ENCODE measurements at places on chromosomes 3 and 15.

DNA sequence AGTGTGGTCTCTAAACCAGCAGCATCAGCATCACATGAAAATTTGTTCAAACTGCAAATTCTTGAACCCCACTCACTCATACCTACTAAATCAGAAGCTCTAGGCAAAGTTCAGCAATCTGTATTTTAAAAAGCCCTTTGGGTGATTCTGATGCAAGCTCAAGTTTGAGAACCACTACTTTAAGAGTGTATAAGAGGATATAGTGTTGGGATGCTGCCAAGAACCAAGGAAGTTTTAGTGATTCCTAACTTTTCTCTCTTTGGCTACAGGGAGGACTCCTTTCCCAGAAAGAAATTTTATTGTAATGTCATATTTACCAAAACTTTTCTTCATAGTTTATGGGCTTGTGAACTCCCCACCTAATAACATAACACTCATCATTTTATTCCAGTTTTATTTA lies 422.2 kb downstream of the TBC1D5 start:
- DNase-seq, result no peak

GRCh38 chr15:68550498-68551295 lies 28.1 kb upstream of the CORO2B start:
- DNase-seq, result peak; percentile 57

DNA sequence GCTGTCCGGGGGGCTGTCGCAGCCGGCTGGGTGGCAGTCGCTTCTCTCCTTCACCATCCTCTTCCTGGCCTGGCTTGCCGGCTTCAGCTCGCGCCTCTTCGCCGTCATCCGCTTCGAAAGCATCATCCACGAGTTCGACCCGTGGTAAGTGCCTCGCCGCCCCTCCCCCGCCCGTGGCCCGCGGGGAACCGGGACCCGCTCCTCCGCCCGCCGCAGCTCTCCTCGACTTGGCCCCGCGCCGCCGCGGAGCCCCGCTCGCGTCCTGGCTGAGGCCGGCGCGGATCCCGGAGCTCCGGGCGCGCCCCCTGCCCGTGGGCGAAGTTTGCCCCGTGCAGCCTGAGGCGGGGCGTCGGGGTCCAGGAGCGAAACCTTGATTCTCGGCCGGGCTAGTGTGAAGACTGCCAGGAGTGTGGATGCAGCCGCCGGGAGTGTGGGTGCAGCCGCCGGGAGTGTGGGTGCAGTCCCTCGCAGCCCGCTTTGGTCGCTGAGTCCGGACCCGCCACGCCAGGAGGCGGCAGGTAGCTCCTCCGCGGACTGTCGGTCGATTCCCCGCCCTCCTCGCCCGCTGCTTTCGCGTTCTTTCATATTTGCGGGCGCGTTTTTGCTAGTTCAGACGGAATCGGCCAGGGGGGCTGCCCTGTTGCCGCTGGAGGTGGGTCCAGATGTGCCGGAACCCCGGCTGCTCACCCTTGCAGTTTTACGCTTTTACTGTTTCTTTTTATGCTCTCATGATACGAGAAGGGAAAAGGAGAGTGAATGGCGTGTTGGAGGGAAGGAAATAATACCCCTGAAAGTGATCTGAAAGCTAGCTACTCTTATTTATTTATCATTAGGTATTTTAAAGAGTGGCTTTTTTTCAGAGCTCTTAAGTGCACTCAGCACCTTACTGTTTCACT lies 692 bp downstream of the STT3B start:
- peak; percentile 40 for DNase-seq

DNA sequence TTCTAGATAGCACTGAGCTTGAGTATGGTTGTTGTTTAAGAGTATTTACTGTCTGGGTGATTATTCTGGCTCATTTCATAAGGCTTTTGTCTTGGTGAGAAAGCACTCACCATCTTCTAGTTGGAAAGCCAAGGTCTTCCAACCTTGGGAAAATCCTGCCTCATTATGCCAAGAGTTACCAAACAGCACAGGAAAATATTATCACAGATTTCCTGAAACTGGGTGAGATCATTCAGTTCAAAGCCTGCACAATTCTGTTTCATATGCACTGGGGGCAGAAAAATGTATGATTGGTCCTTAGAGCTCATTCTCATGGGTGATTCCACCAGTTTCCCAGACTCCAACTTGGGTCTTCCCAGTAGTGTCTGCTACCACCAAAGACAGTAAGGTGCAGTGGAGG lies 291.8 kb downstream of the RORA start:
- DNase-seq, result no peak

- no peak for DNase-seq
These were observed 53.6 kb upstream of the DCLK3 start for GRCh38 chr3:36817806-36818533.

- DNase-seq, result no peak
These were observed 28.8 kb downstream of the LIMD1 start for GRCh38 chr3:45623393-45623792.

GRCh38 chr3:119025171-119025795 lies 9.4 kb downstream of the IGSF11 start:
- DNase-seq, result no peak

GRCh38 chr3:120460181-120460790 lies 9.5 kb upstream of the FSTL1 start:
- DNase-seq, result no peak

DNA sequence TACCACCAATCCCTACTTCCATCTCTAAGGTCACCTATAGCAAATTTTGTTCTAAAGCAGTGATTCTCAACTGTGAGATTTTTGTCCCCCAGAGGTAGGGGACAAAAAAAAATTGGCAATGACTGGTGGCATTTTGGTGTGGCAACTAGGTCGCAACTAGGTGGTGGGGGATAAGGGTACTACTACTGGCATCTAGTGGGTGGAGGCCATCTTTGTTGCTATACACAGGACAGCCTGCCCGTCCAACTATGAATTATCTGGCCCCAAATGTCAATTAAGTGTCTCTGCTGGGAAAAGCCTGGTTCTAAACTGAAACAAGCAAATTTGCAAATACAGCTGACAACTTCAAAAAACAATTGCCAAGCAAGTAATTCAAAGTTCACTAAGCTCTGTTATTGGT lies 1.4 kb downstream of the MTMR10 start:
- DNase-seq, result no peak

- peak; percentile 30 for DNase-seq
These were observed 89.5 kb downstream of the EOMES start for GRCh38 chr3:27632431-27633223.

DNA sequence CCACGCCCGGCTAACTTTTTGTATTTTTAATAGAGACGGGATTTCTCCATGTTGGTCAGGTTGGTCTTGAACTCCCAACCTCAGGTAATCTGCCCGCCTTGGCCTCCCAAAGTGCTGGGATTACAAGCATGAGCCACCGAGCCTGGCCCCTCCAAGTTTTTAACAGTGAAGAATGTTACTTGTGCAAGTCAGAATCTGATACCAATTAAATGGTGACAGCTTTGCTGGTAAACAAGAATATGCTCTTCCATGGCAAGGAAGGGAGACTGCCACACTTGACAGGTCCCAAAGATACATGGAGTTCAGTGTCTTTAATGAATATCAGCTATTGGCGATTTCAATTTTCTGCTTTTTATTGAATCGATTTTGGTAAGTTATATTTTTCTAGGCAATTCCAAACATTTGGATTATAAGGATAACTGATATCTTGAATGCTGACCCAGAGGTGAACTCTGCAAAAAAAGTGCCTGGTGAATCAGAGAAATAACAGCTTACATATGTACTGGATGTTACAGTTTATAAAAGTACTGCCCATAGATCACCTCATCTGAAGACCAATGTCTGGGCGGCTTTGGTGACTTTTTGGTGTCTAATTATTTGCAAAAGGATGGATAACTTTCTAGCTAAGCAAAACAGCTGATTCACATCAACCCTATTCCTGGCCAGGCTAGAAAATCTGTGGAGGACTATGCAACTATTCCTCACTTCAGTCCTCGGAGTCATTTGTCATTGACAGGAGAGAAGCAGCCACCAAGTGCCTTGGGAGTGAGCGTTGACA lies 1.2 kb downstream of the PARP16 start:
- DNase-seq, result no peak

DNA sequence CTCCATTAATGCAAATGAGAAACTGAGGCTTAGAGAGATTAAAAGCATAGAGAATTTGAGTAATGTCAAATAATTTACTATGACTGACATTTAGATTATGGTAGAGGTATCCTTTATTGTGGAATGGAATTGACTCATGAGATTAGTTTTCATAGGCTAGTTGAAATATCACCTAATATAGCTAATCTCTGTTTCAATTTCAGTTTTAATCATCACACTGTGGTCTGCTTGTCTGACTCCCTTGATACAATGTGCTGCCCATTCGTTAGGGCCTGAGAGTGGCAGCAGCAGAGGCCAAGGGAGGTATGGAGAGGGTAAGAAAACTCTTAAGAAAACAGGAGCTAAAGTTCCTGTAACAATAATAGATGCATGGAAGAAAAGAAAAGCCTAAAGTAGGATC lies 13.2 kb upstream of the ZBTB20 start:
- no peak for DNase-seq

DNA sequence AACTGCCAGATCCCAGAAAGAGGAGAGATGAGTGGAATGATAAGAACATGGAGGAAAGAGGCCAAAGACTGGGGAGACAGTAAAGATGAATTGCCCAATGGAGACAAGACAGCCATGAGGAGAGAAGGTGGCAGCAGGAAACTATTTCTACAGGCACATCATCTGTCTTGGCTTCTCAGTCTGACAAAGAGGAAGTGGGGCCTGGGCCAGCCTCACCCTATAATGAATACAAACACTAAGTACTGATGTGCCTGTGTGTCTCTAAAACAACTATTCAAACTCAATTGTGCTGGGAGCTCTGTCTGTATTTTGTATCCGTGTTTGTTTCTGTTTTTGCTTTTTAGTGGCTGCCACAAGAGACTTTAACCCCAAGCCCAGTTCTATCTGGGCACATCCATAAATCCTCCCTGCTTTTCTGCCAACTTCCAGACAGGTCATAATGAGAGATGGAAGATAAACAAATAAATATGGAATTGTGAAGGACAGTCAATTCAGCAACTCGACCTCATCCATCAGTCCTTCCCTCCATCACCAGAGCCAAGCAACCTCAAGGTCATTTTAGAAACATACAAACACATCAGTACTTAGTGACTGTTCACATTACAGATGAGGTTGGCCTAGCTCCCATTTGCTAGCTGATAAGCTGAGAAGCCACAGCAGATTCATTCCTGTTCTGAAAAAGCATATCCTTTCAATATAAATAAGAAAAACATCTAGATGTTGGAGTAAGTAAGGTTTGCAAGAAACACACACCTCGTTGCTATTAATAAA lies 116.7 kb downstream of the CADPS start:
- no peak for DNase-seq

DNA sequence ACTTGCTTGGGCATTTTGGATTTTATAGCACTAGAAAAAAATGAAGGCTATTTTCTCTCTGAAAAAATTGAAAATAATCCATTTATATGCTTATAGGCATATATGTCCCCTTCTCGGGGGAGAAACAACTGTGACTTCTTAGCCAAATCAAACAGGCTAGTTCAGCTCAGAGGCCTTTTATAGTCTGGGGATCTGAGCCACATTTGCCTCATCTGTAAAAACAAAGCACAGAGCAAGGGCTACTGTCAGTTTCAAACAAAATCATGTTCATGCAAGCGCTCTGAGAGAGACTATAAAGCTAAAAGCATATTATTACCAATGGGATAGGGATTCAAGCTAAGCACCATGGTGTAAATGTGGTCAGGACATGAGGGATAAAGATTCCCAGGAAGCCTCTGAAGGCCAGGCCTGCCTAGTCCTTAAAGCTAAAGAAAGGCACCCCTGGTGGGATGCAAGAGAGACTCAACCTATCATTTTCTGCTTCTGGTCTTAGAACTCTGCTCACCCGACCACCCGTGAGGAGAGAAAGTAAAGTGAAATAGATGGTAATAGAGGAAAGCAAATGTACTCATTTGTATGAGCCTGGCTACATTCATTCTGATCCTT lies 51.0 kb upstream of the IL12A start:
- DNase-seq, result no peak

DNA sequence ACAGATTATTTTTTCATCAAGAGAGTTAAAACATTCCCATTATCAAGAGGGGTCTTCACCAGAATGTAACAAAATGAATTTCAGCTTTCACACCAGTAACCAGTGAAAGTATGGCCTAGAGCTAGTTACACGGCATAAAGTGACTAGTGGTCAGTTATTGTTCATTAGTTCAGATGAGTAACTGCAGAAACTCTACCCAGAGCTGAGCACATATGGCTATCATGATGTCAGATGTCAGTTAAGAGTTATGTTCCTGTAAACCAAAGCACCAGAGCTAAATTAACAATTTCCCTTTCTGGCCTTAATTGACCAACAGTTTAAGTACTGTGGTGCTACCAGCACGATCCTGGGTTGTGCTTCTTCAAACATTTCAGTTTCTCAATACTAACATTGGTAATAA lies 6.6 kb upstream of the MRPS25 start:
- no peak for DNase-seq

GRCh38 chr3:149473357-149474249 lies 894 bp upstream of the TM4SF4 start:
- DNase-seq, result no peak

- DNase-seq, result no peak
These were observed 58.3 kb upstream of the CFAP20DC start for GRCh38 chr3:59107856-59108815.

DNA sequence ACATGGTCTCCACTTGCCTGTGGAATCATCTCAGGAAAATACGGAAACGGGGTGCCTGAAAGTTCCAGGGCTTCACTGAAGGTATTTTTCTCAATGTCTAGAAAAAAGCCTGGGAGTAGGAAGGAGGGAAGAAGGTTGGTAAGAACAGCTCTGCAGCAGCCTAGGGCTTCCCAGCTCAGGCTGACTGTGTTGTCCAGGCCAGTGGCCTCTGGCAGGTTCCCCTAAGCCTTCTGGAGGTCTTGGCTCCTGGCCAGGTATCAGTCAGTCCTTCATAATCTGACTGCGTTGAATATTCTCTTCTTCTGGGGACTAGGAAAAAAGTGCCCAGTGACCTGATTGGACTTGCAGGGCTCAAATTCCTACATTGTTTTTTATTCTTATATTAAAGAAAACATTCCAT lies 38.6 kb downstream of the SSR3 start:
- no peak for DNase-seq

GRCh38 chr3:148723631-148724030 lies 25.9 kb downstream of the AGTR1 start:
- no peak for DNase-seq

- no peak for DNase-seq
These were observed 7.5 kb upstream of the ALAS1 start for GRCh38 chr3:52190294-52191074.

Measured in T follicular helper cell (primary cell).